ENCODE measurements at places on chromosomes 3 and 15. TPM values are rescaled to one million over a fixed set of nuclear protein-coding genes. Genes with fewer than 3 reads are reported as not detected.

GRCh38 chr3:123605789-123606234 is 21.0 kb upstream of the HACD2 start:
- no peak for DNase-seq
- peak overlapping the region; percentile 92 for H3K27ac ChIP-seq
- H3K27me3 ChIP-seq: no peaks in the 10 kb centered on the region

BFSP2 gene
- not detected for total RNA-seq

GRCh38 chr3:50652709-50653108 is 22.0 kb upstream of the DOCK3 start:
- DNase-seq: peak; percentile 59
- no peak overlapping the region for H3K4me3 ChIP-seq
- H3K27me3 ChIP-seq: no peaks in the 10 kb centered on the region
- H3K4me1 ChIP-seq: peaks cover 11% of the 10 kb centered on the region

DNA sequence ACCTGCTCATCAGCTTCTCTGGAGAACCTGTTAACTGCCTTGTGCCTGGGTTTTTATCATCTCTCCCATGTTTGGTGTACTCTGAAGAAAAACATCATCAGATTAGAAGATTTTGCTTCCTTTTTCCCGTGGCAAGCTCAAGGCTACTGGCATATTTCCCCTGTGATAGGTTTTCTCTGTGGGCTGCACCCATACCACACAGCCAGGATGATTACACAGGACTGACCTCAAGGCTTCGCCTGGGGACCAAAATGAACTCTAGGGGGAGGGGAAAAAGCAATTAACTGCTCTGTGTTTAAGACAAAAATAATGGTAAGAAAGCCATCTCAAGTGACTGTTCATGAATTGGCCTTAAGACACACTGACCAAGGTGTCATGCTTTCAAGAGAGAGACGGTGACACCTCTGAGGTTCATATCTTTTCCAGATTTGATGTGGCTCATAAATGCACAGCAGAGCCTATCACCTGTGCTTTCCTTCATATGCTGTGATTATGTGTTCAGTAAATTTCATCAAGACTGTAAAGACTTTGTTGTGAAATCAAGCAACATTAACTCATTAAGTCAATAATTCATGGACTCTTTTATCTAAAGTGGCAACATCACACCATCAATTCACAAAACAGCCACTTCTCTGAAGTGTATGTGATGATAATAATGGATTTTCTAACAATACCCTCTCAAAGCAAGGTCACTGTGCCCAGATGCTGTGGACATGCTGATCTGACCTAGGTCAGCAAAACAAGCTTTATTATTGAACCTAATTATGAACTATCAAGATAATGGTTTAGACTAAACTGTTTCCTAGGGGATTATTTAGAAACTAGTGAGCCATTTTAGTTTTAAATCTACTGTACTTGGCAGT is 427.9 kb downstream of the WDR72 start:
- no peaks in the 10 kb centered on the region for H3K36me3 ChIP-seq
- no peak overlapping the region for H3K27ac ChIP-seq
- H3K4me3 ChIP-seq: no peak overlapping the region
- no peak for DNase-seq
- no peaks in the 10 kb centered on the region for H3K27me3 ChIP-seq

DNA sequence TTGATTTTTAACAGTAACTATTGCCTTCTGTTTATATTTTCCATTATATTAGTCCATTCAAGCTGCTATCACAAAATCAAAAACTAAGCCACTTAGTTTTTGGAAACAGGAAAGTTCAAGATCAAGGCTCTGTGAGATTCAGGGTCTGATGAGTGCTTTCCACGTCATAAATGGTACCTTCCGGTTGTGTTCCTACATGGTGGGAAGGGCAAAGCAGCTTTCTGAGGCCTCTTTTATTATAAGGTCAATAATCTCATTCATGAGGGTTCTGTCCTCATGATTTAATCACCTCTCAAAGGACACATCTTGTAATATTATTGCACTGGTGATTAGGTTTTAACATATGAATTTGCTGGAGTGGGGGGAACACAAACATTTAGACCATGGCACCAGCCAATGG is 152.0 kb downstream of the VGLL3 start:
- DNase-seq: no peak
- H3K27me3 ChIP-seq: no peaks in the 10 kb centered on the region
- H3K4me1 ChIP-seq: peaks cover 17% of the 10 kb centered on the region
- H3K4me3 ChIP-seq: no peak overlapping the region

DNA sequence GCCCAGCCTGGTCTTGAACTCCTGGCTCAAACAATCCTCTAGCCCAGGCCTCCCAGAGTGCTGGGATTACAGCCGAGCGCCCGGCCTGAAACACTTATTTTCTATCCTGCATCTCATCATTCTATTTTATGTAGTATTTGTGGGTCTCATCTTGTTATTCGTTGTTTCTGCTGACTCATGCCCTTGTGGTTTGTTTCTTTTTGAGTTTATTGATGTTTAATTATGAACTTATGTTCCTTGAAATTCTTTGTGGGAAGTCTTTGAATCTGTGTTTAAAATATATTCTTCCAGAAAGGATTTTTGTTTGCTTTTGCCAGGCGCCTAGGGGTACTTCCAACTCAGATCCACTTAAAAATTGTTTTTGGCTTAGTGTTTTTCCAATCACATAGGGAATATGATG is 78.3 kb upstream of the C15orf39 start:
- H3K4me1 ChIP-seq: peaks cover 26% of the 10 kb centered on the region
- H3K4me3 ChIP-seq: no peak overlapping the region
- peaks cover 1% of the 10 kb centered on the region for H3K36me3 ChIP-seq
- no peak for DNase-seq

GRCh38 chr15:66649235-66649984 is 52.6 kb upstream of the SMAD6 start:
- peaks cover 3% of the 10 kb centered on the region for H3K27me3 ChIP-seq
- H3K36me3 ChIP-seq: no peaks in the 10 kb centered on the region
- DNase-seq: peak; percentile 38
- no peak overlapping the region for H3K27ac ChIP-seq
- no peak overlapping the region for H3K4me3 ChIP-seq
- peaks cover 25% of the 10 kb centered on the region for H3K4me1 ChIP-seq

DNA sequence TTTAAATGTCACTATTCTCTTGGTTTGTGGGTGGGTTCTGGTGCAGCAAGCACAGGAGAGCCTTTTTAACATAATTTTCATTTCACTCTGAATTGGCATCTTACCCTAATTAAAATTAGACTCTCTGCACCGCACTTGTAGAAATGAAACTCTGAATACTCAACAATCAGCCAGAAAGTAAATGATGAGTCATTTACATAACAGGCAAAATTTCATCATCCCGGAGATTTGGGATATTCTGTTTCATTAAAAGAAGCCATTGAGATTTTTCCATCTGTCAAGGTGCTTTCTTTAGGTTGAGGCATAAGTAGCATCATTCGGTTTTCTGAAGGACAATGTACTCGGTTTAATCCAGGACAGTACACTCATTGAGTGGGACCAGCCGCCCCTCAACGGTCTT is 111.0 kb downstream of the RFTN1 start:
- no peak for DNase-seq
- H3K36me3 ChIP-seq: peaks cover 9% of the 10 kb centered on the region
- peaks cover 44% of the 10 kb centered on the region for H3K4me1 ChIP-seq
- H3K4me3 ChIP-seq: no peak overlapping the region

Measured in chondrocyte (in vitro differentiated cells).